ENCODE measurements at places on chromosomes 4 and X.

DNA sequence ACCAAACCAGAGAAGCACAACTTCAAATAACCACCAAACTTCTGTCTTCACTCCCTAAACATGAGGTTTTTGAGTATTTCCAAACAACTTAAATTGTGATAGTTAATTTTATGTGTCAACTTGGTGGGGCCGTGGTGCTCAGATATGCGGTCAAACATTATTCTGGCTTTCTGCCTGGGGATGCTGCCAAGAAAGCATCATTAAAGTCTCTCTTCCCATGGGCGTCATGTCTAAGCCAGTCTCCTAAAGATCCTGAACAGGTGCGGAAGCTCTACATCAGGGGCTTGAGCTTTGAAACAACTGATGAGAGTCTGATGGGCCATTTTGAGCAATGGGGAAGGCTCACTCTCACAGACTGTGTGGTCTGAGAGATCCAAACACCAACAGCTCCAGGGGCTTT, 24.1 kb upstream of the SOD3 start:
- DNase-seq, result no peak

DNA sequence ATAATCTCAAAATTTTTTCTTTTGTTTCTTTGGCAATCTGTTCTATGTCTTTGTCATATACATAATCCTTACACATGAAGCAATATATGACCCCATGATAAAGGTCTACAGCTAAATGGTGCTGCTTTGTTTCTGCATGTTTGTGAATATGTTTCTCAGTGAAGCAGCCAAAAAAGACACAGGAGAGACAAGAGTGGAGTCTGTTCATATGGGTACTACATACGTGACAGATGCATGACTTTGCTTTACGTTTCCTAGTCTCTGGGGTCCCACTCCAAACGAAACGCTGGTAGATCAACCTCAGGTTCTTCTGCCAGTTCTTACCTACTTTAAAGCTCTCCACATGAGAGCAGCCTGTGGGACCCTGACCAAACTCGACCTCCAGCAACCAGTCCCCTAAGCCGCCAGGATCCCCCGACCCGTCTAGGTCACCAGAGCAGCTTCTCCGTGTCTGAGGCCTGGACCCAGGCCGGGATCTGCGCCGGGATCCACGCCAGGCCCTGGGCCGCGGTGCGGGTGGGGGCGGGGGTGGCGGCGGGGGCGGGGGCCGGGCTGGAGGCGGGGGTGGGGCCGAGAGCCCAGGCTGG, 1.5 kb downstream of the USP51 start:
- no peak for DNase-seq

GRCh38 chr4:8310306-8310705, 40.8 kb downstream of the HTRA3 start:
- no peak for DNase-seq

- DNase-seq, result no peak
Measured at GRCh38 chr4:94285666-94286065, 57.0 kb downstream of the HPGDS start.

DNA sequence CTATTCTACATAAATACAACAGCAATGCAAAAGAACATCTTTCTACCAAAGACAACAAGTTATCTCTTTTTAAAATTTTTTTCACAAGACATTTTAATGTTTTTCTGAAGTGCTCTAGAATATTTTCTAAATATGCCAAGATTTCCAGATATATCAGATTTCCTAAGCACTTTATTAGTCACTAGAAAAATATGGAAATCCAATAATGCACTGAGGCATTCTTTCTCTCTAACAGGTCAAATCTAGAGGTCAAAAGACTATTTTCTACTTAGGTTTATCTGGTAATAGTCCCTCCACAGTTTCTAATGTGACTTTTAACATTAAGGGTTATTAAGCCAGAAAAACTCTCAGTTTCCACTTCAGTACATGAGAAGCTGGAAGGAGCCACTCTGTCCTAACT, 1041.2 kb upstream of the INTU start:
- no peak for DNase-seq

Data from OCI-LY7 (cell line).